ENCODE measurements at places on chromosomes 6 and 20.
A peak's percentile ranks its signal among the peaks of the same experiment; 100 is the strongest.

GRCh38 chr6:74091136-74091793, 395.3 kb downstream of the CD109 start:
- DNase-seq = no peak
- H3K27ac ChIP-seq = no peak overlapping the region
- H3K36me3 ChIP-seq = no peaks in the 10 kb centered on the region
- no peak overlapping the region for H3K4me3 ChIP-seq
- H3K4me1 ChIP-seq = peaks cover 20% of the 10 kb centered on the region

DNA sequence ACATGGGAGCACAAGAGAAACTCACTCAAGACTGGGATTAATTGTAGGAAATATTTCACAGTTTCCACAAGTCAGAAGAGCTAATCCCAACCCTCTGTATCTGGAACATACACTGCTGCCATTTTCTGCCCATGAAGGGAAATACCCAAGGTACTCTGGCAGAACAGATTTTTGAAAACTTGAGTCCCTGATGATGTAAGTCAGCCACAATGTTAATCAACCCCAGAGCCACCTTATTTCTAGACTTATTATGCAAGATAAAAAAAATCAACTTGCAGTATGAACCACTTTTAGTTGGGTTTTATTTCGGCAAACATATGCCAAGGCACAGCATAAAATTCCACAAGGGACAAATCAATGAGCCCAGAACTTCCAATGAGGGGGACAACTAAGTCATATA, 141.5 kb downstream of the LY86 start:
- DNase-seq = no peak
- H3K36me3 ChIP-seq = no peaks in the 10 kb centered on the region
- no peak overlapping the region for H3K4me3 ChIP-seq
- H3K4me1 ChIP-seq = peaks cover 8% of the 10 kb centered on the region
- no peaks in the 10 kb centered on the region for H3K27me3 ChIP-seq

DNA sequence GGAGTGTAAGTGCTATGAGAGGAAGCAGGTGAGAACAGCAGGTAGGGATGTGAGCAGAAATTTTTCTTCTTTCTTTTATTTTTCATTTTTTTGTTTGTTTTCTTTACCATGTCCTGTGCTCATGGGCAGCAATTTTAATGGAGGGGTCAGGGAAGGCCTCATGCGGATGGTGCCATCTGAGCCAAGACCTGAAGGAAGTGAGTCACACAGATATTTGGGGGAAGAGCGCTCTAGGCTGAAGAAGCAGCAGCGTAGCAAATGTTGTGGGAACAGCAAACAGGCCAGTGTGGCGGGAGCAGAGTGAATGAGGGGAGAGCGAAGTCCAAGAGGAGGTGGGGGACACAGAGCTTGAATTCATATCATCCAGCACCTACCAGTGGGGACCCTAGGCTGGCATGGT, 12.7 kb downstream of the SPDEF start:
- H3K27me3 ChIP-seq = no peaks in the 10 kb centered on the region
- no peak overlapping the region for H3K27ac ChIP-seq
- H3K36me3 ChIP-seq = no peaks in the 10 kb centered on the region
- no peak for DNase-seq

- no peak for DNase-seq
- H3K4me3 ChIP-seq = peak overlapping the region; percentile 36
- H3K27ac ChIP-seq = no peak overlapping the region
- H3K36me3 ChIP-seq = no peaks in the 10 kb centered on the region
Observed at GRCh38 chr6:48069280-48069679, 41.7 kb downstream of the PTCHD4 start.

GRCh38 chr6:77880501-77880900, 227.7 kb downstream of the MEI4 start:
- no peak overlapping the region for H3K4me3 ChIP-seq
- no peaks in the 10 kb centered on the region for H3K36me3 ChIP-seq
- DNase-seq = no peak
- no peak overlapping the region for H3K27ac ChIP-seq
- H3K4me1 ChIP-seq = peaks cover 17% of the 10 kb centered on the region
- no peaks in the 10 kb centered on the region for H3K27me3 ChIP-seq

GRCh38 chr6:169450097-169450496, 196.5 kb upstream of the THBS2 start:
- no peak overlapping the region for H3K27ac ChIP-seq
- H3K4me3 ChIP-seq = no peak overlapping the region
- DNase-seq = no peak
- no peaks in the 10 kb centered on the region for H3K36me3 ChIP-seq
- peaks cover 16% of the 10 kb centered on the region for H3K4me1 ChIP-seq
- H3K27me3 ChIP-seq = no peaks in the 10 kb centered on the region

DNA sequence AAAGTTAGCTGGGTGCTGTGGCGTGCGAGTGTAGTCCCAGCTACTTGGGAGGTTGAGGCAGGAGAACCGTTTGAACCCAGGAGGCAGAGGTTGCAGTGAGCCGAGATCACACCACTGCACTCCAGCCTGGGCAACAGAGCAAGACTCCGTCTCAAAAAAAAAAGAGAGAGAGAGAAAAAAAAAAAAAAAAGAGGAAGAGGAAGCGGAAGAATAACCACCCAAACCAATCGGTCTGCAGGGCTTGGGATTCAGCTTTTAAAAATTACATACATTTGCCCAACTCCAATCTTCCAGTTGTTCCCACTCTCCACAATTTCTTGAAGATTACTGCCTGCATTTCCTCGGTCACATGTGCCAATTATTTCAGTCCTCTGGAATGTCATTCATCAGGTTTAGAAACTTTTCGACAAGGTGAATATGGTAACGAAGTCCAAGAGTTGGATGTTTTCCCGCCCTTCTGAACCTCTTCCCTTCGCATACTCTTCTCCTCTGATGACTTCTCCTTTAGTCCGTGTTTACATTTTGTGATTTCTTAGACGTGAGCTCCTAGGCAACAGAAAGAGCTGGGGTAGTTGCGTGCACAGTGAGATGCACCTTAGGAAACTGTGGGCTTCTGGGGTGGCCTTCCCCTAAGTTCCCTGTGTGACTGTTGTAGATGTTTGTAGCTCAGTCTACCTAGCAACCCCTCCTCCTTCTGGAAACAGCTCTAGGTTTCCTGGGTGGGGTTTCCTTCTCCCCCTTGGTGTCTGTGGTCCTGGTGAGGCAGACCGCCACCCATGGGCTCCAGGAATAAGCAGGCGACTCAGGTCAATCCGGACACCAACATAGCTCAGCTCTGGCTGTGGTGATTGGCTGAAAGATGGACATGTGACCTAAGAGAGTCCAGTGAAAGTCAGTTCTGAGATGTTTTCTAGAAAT, 63.0 kb upstream of the NCOA3 start:
- no peaks in the 10 kb centered on the region for H3K27me3 ChIP-seq
- H3K4me1 ChIP-seq = peaks cover 11% of the 10 kb centered on the region
- H3K27ac ChIP-seq = no peak overlapping the region
- no peak for DNase-seq

- H3K27ac ChIP-seq = no peak overlapping the region
- no peak for DNase-seq
- no peaks in the 10 kb centered on the region for H3K4me1 ChIP-seq
- peaks cover 3% of the 10 kb centered on the region for H3K36me3 ChIP-seq
- H3K4me3 ChIP-seq = no peak overlapping the region
Observed at GRCh38 chr6:84333842-84334241, 106.4 kb upstream of the CEP162 start.

DNA sequence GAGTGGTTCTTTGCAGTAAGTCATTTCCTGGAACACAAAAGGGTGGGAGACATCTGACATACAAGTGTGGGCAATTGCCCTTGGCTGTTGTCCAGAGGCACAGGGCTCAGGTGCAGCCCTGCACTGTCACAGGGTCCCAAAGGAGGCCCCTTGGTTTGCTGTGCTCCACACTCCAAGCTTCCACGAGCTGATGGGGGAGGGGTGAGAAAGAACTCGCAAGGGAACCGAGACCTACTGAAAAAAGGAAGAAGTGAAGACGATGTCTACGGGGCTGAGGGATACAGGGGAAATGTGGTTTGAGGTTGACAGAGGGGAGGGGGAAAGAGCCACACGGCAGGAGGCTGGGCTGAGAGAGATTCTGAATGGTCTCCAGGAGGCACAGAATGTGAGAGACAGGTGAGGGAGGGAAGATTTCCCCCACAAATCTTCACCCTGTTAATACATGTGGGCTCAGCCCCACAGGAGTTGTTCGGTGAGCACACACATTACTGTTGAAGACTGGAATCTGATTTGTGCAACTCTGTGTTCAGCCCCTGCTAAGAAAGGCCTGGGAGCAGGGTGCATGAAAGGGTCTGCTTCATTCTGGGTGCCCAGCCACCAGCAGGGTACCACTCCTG, 123.4 kb downstream of the LY86 start:
- no peak overlapping the region for H3K4me3 ChIP-seq
- no peak for DNase-seq
- no peaks in the 10 kb centered on the region for H3K27me3 ChIP-seq
- peaks cover 15% of the 10 kb centered on the region for H3K4me1 ChIP-seq

DNA sequence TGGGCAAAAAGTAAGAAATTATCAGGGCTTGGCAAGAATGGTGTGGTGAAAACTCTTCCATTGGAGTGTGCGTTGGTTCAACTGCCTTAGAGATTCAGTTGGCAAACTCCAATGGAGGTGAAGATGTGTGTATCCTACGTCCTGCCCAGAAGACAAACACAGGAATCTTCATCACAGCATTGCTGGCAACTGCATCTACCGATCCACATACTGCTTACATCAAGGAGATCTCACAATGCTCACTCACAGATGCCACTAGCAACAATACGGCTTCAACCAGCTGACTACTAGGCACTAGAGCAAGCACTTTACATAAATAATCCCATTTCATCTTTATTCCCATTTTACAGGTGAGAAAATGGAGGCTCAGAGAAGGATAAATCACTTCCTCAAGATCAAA, 10.0 kb upstream of the SPO11 start:
- no peak overlapping the region for H3K27ac ChIP-seq
- no peak overlapping the region for H3K4me3 ChIP-seq
- H3K4me1 ChIP-seq = peaks cover 8% of the 10 kb centered on the region
- DNase-seq = no peak
- H3K36me3 ChIP-seq = no peaks in the 10 kb centered on the region

GRCh38 chr20:19440660-19441527, 228.5 kb downstream of the SLC24A3 start:
- no peak for DNase-seq
- H3K36me3 ChIP-seq = no peaks in the 10 kb centered on the region
- peaks cover 3% of the 10 kb centered on the region for H3K27me3 ChIP-seq
- H3K4me1 ChIP-seq = no peaks in the 10 kb centered on the region
- H3K4me3 ChIP-seq = no peak overlapping the region
- H3K27ac ChIP-seq = no peak overlapping the region

DNA sequence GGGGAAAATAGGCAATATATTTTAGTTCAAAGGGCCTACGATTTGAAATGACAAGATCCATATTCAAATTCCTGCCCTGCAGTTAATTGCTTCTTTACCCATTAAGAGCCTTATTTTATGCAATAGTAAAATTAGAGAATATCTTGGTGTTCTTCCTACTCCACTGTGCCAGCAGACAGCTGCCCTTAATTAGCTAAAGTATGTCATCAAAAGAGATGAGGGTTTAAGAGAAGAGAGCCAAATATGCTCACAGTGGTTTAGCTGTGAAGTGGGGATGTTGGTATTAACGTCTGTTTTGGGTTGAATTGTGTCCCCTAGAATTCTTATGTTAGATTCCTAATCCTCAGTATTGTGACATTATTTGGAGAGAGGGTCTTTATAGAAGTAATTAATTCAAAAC, 148.1 kb downstream of the MOXD1 start:
- peaks cover 13% of the 10 kb centered on the region for H3K4me1 ChIP-seq
- H3K4me3 ChIP-seq = no peak overlapping the region
- H3K27ac ChIP-seq = no peak overlapping the region
- no peaks in the 10 kb centered on the region for H3K27me3 ChIP-seq
- H3K36me3 ChIP-seq = no peaks in the 10 kb centered on the region

DNA sequence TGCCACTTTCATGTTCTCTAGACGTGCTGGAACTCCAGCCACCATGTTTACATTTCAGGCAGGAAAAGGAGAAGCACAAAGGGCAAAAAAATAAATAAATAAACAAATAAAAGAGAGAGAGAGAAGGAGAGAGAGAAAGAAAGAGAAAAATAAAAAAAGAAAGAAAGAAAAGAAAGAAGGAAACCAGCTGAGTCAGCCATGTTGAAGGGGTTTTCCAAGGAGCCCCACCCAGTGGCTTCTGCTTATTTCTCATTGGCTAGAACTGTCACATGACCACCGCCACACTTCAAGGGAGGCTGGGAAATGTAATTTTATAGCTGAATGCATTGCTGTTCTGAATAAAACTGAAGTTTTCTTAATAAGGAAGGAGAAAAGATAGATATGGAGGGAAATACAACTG, 71.1 kb downstream of the BFSP1 start:
- no peak overlapping the region for H3K27ac ChIP-seq
- H3K4me3 ChIP-seq = no peak overlapping the region
- no peaks in the 10 kb centered on the region for H3K4me1 ChIP-seq
- no peaks in the 10 kb centered on the region for H3K36me3 ChIP-seq
- DNase-seq = no peak

GRCh38 chr6:81894306-81894705, 141.8 kb upstream of the TENT5A start:
- H3K27ac ChIP-seq = no peak overlapping the region
- H3K4me3 ChIP-seq = no peak overlapping the region

GRCh38 chr20:33724439-33725094, 4.5 kb upstream of the PXMP4 start:
- no peaks in the 10 kb centered on the region for H3K36me3 ChIP-seq
- H3K4me1 ChIP-seq = peaks cover 6% of the 10 kb centered on the region
- H3K27ac ChIP-seq = no peak overlapping the region
- no peaks in the 10 kb centered on the region for H3K27me3 ChIP-seq
- H3K4me3 ChIP-seq = no peak overlapping the region
- DNase-seq = no peak

- H3K4me1 ChIP-seq = peaks cover 21% of the 10 kb centered on the region
- H3K27ac ChIP-seq = peak overlapping the region; percentile 35
- DNase-seq = no peak
- H3K27me3 ChIP-seq = no peaks in the 10 kb centered on the region
- H3K4me3 ChIP-seq = no peak overlapping the region
Observed at GRCh38 chr6:24831771-24832716, 33.3 kb upstream of the ARMH2 start.

DNA sequence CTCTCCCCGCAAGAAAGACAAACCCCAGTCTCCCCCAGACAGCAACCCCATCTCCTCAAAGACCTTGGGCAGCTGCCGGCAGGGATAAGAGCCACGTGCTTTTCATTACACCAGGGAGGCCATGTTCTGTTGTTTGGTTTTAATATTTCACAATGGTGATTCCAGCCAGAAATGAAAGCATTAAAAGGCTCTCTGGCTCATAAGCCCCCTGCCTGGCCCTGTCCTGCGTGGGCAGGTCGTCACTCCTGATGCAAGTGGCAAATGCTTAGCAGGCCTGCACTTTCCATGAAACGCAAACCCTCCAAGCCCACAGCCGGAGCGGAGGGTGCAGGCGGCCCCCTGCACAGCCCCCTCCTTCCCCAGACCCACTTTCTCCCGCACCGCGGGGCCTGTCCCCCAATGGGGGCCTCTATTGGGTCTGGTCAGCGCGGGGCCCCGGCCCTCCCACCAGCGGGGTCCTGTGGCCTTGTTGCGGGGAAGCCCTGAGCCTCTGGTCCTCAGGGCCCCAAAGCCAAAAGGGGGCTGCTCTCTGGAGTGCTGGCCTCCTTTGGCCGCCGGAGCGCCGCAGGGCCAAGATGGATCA, 77.2 kb downstream of the TMEM242 start:
- H3K4me3 ChIP-seq = no peak overlapping the region
- DNase-seq = peak; percentile 20
- no peak overlapping the region for H3K27ac ChIP-seq
- peaks cover 3% of the 10 kb centered on the region for H3K27me3 ChIP-seq
- H3K4me1 ChIP-seq = peaks cover 14% of the 10 kb centered on the region

- DNase-seq = no peak
- peak overlapping the region; percentile 96 for H3K27ac ChIP-seq
- H3K4me3 ChIP-seq = peak overlapping the region; percentile 99
Observed at GRCh38 chr6:111482188-111482958, 645 bp downstream of the REV3L start.

GRCh38 chr6:63458480-63459115, 113.7 kb upstream of the LOC128125822 start:
- no peaks in the 10 kb centered on the region for H3K36me3 ChIP-seq
- peaks cover 3% of the 10 kb centered on the region for H3K27me3 ChIP-seq
- no peak overlapping the region for H3K27ac ChIP-seq
- peaks cover 9% of the 10 kb centered on the region for H3K4me1 ChIP-seq
